ENCODE measurements at places on chromosomes 5 and 9.

DNA sequence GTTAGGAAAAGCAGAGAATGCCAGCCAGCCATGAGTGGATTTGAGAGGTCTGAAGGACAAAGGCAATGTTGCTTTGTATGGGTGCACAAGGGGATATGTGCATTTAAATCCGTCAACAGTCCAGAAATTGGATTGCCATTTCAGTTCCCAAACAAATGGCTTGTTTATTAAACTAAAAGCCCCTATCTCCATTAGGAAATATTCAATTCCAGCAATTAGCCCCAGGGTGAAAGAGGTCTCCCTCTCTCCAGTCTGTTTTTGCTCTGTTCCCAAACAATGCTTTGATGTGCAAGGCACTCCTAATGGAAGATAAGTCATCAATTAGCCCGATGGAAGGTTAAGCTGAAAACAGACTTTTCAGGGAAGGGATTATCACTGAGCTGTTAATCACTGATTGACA, 101.3 kb downstream of the C9orf152 start:
- no peak for DNase-seq

DNA sequence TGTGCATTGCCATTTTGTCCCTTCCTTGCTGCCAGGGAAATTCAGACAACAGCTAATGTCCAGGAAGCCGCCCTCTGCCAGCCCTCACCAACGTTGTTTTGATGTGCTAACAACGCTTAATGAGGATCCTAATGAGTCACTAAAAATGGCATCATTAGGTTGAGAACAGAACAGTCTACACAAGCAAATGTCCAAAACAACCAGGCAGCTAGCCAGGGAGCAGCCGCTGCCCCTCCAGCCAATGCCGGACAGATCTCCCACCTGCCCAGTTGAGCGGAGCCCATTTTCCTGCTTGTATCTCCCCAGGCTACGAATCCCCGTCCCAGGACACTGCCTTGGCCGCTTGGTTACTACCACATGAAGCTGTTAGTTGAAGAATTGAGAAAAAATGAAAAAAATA, 40.4 kb upstream of the UNC5A start:
- no peak for DNase-seq

DNA sequence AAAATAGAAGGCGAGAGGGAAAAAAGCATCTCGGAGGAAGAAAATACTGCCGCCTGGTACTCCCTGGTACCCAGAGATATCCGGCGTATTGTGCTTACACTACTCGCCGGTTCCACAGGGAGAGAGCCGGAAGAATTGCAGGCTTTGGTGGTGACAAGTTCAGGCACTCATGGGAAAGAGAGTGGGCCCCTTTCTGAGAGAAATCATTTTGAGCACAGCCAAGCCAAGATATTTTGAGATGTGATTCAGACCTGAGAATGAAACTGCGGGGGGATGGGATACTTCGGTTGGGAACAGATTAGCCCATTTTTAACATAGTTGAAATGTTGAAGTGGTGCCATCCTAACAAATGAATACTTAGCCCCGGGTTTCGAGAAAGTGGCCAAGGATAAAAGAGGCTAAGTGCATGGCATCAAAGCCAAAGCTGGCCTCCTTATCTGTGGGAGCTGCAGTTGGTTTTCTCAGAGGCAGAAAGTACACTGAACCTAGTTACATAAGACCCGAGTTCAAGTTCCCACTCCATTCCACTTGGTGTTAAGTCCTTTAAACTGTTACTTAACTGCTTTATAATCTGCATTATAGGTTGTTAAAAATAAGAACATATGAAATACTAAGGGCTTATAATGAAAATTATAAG, 62.7 kb downstream of the SLC1A3 start:
- DNase-seq, result no peak

- peak; percentile 59 for DNase-seq
Measured at GRCh38 chr9:93949694-93950449, 5.3 kb downstream of the BARX1 start.

DNA sequence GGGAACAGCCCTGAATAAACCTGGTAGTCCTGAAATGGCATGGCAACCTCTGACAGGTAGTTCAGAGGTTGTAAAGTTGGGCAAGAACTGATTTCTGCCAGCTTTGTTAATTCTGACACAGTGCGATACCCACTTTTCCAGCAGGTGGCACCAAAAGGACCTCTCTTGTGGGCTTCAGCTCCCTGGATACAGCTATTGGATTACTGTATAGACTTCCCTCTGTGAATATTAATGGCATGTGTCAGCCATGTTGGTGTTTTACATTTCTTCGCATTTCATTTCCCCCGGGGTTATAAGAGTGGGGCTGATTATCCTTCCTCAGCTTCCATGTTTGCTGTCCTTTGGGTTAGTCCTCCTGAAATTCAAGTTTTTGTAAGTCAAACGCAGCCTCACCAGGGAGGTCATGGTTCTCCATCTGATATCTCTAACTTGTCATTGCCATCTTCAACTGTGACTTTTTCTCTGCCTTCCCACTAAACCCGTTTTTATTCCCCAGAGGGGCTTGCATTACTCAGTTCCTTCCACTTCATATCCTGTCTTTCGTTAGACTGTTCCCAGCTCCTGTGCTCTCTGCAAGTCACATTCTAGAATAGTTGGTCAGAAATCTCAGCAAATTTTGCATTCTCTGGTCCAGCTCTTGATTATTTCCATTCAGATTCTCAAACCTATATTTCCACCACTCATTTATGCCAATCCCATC, 135.6 kb downstream of the LIFR start:
- DNase-seq, result peak; percentile 85

- no peak for DNase-seq
Measured at GRCh38 chr9:34131571-34131970, 5.1 kb upstream of the DCAF12 start.

GRCh38 chr9:86102626-86103025, 3.3 kb upstream of the GOLM1 start:
- DNase-seq, result no peak

- DNase-seq, result peak; percentile 95
Measured at GRCh38 chr9:94084314-94084713, at the start of gene PTPDC1. Gene PTPDC1 (plus strand): TSS chr9:94084464. CDS start chr9:94084531, 67 bp downstream.

DNA sequence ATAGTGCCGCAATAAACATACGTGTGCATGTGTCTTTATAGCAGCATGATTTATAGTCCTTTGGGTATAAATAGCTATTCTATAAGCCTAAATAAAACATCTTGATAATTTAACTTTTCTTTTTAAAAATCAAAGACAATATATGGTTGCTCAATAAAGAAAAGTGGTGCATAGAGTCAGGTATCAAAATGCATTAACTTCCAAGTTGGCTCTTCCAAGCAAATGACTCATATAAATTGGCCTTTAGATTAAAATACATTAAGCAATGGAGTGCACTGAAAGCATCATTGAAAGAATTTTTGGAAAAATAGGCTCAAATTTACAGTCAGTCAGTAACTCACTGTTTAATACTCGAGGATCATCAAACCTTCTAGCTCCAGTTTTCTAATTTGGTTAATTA, 106.6 kb downstream of the PLCXD3 start:
- DNase-seq, result peak; percentile 41

DNA sequence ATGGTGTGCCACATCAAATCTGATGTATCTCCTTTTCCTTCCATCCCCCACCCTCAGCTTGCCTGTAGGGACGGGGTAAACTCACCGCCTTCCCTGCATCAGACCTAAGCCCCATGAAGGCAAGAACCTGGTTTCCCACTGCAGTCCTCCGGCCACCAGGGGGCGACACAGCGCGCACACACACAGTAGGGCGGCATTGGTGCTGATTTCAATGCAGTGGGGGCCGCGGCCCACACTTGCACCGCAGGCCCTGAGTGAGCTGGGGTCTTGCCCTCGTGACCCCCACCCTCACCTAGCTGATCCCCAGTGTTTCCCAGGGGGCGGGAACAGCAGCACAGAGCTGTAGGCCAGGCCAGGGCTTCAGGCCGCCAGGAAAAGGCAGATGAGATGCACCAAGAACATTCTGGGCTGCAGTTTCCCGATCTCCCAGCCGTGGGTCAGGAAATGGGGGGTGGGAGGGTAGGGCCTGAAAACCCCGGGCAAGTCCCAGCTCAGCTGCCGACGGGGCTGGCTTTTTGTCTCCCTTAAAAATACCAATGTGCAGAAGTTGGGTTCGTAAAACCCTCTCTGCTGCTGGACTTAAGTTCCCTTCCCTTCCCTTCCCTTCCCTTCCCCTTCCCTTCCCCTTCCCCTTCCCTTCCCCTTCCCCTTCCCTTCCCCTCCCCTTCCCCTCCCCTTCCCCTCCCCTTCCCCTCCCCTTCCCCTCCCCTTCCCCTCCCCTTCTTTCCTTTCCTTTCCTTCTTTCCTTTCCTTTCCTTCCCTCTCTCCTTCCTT, 19.5 kb downstream of the FAM163B start:
- DNase-seq, result no peak

GRCh38 chr9:120841930-120842684, 615 bp downstream of the PSMD5 start:
- peak; percentile 59 for DNase-seq

DNA sequence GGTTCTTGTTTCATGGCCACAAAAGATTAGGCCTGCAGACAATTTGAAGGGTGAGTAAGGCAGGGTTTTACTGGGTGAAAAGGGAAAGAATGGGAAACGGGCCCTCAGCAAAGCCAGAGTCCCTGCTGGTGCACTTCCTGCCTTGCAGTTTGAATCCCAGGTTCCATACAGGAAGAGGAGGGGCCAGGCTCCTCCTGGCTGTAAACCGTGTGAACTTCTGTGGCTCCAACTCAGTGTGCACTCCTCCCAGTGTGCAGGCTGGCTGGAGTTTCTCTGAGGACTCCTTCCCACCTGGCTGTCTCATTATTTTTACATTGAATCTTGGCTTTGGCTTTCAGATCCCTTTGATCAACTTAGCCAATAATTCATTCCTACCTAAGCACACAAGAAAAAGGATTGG, 367.1 kb upstream of the KLF4 start:
- no peak for DNase-seq

DNA sequence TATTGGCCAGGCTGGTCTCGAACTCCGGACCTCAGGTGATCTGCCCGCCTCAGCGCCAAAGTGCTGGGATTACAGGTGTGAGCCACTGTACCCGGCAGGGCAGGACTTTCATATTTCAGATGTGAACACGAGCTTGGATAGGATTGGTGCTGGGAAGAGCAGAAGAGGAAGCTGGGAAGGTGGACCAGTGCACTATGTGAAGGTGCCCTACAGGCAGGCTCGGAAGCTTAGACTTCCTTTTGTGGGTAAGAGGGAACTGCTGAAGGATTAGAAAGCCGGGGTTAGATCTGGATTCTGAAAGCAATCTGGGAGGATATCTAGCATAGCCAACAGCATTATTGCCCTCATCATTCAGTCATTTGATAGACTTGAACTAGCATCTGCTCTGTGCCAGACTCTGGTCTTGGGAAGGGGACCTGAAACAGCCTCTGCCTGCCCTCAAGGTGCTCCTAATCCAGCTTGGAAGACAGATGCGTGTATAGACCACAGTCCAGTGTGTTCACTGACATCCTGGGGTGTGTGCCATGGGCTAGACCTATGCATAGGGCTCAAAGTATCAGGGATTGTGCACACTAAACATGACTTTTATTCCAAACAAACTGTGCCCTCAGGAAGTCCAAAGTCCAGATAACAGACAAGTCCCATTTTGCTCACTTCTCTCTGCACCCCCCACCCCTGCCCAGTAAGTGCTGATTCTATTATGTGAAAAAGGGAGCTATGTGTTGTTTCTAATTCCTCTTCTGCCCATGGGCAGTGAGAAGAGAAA, 637 bp downstream of the CBY3 start:
- no peak for DNase-seq

GRCh38 chr9:8781458-8781857, 981.9 kb upstream of the DMAC1 start:
- no peak for DNase-seq

- DNase-seq, result peak; percentile 90
Measured at GRCh38 chr5:150642567-150642927, 2.1 kb downstream of the SYNPO start.

GRCh38 chr5:33364406-33364805, 76.4 kb upstream of the TARS1 start:
- DNase-seq, result no peak

- DNase-seq, result peak; percentile 42
Measured at GRCh38 chr9:108033976-108034964, 544.7 kb upstream of the KLF4 start.

- no peak for DNase-seq
Measured at GRCh38 chr9:36128349-36128748, 8.2 kb upstream of the GLIPR2 start.

DNA sequence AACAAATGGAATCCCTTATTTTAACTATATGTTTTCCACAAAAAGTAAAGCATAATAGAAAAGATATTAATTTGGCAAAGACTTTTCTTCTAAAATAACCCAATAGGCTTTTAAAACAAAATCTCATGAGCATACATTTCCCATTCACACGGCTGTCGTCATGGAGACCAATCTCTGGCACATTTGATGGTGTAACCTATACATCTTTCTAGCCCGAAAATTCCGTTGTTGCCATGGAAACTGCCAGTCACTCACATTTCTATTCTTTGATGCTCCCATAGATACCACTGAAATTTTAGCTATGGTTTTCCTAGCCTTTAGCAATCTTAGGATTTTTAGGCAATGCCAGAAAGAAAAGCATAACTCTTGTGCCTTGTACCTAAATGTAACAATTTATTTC, 262.9 kb upstream of the TRPM3 start:
- peak; percentile 34 for DNase-seq

DNA sequence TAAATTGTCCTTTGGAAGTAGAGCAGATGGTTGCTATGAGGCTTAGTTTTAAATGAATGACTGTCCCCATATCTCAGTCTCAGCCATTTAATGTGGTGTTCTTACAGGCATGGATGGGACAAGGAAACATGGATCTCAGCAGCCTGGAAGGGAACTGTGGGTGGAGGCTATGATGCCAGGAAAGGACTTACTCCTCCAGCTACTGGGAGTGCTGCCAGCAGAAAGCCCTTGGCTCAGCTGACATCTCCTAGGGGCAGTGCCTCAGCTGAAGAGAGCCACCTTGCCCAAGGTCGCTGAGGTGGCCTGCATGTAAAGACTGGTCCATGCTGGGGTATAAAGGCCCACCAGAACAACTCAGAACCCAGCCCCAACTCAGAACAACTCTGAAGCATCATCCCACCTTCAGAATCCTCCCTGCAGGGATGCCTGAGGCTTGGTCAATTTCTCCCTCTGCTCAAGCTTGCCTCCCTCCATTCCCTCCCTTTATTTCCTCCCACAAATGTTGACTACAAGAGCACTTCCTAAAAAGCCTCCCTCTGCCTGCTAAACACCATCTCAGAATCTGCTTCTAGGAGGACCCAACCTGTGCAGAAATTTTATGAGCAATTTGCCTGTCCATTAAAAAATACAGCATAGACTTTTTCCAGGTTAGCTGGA, 1.8 kb upstream of the PDE8B start:
- DNase-seq, result no peak

- DNase-seq, result peak; percentile 48
Measured at GRCh38 chr5:95858023-95858461, 35.5 kb upstream of the GLRX start.

- no peak for DNase-seq
Measured at GRCh38 chr5:82839881-82840280, 237.3 kb downstream of the TMEM167A start.

DNA sequence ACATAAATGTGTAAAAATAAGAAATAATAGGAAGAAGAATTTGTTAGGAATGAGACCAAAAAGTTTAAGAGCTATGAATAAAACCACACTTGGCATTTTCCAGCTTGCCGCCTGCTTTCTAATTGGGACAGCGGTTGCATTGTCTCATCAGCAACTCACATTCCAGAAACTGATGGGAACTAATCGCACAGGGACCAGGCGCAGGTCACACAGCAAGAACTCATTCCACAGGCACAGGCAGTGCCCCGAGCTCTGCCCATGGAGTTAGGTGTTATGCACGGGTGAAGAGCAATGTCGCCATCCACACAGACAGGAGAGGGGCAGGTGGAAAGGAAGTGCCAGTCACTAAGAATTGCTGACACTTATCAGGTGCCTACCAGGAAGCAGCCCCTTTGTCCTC, 279.9 kb downstream of the NSG2 start:
- DNase-seq, result no peak

GRCh38 chr5:59506285-59506877, 387.1 kb downstream of the PDE4D start:
- DNase-seq, result peak; percentile 73

All from adipocyte (in vitro differentiated cells).